Osteoblast (primary cell): ENCODE measurements at places on chromosomes 2 and 18. TPM values are rescaled to one million over a fixed set of nuclear protein-coding genes. Genes with fewer than 3 reads are reported as not detected.

Gene CGREF1
- 6.8 and 14.5 TPM in 2 replicates for total RNA-seq

Gene DTNA
- 10.1 and 11.5 TPM in 2 replicates for total RNA-seq

- no peak for DNase-seq
Measured at GRCh38 chr18:42184685-42185477, 229.8 kb downstream of the PIK3C3 start.

Gene CFC1
- not detected in 2 replicates for total RNA-seq

GRCh38 chr2:239735131-239735828 lies 289.9 kb downstream of the NDUFA10 start:
- peak; percentile 80 for DNase-seq

Gene ZBTB7C
- 0.29 and 0.36 TPM in 2 replicates for total RNA-seq

- no peak for DNase-seq
Measured at GRCh38 chr2:67954093-67954748, 108.6 kb downstream of the C1D start.

DNA sequence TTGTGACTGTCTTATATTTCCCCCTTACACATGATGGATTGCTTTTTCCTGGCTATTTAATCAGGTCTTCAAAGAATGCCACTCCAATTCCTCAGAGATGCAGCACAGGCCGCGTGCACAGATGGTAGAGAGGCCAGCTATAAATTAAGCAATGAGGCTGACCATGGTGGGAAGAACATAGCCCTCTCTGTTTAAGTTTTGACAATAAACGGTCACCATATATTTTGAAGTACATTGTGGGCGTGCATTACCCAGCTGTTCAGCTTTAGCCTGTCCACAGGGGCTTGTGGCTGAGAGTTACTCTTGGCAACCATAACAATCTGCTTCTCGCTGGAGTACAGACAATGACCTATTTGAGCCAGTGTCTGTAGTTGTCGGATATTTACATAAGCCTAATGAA lies 730.8 kb downstream of the DCC start:
- no peak for DNase-seq

DNA sequence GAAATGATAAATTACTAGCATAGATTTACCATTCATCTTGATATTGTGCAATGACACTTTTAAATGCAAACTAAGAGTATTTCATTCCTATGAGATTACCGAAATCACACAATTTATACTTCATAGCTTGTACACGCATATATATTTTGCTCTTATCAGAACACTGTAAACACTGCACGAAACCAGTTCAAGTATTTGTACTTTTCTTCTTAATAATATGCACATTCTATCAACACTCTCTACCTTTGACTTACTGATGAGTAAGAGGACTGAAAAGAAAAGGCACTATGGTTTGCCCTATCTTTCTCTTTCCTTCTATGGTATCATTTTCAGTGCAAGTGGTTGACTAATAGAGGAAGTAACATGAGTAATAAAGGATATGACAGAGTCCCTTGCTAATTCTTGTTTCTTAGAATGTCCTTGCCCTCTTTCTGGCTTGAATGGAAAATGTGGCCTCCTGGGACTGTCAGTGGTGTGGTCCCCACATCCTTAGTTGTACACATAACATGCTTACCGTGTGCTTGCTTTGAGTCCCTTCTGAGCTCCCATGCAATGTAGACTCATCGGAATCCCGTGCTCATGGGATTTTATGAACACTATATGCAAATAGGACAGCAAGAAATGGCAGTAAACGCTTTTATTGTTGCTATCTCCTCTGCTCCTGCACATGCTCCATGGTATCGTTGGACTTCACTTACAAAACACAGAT lies 363.5 kb upstream of the TNP1 start:
- DNase-seq, result peak; percentile 86

Gene SULT1C4
- total RNA-seq, result not detected in 2 replicates

- peak; percentile 81 for DNase-seq
Measured at GRCh38 chr2:5693287-5694201, 1.4 kb downstream of the SOX11 start.

GRCh38 chr2:48250943-48251342 lies 279.0 kb upstream of the STON1 start:
- no peak for DNase-seq

- no peak for DNase-seq
Measured at GRCh38 chr2:55493220-55493619, 26.3 kb upstream of the CFAP36 start.

Gene DDX18
- 44.2 and 44.5 TPM in 2 replicates for total RNA-seq

Gene TMEM127
- 55.0 and 56.0 TPM in 2 replicates for total RNA-seq

Gene LHCGR
- total RNA-seq, result not detected in 2 replicates
